ENCODE measurements at places on chromosomes 7 and 10.

- DNase-seq, result peak; percentile 90
Observed at GRCh38 chr10:96642973-96643372, 56.2 kb upstream of the TM9SF3 start.

- no peak for DNase-seq
Observed at GRCh38 chr7:75869776-75870379, 9.0 kb upstream of the RHBDD2 start.

- DNase-seq, result peak; percentile 80
Observed at GRCh38 chr10:97025613-97026242, 160.0 kb downstream of the SLIT1 start.

- DNase-seq, result peak; percentile 60
Observed at GRCh38 chr7:25894002-25894901, 257.7 kb upstream of the NFE2L3 start.

DNA sequence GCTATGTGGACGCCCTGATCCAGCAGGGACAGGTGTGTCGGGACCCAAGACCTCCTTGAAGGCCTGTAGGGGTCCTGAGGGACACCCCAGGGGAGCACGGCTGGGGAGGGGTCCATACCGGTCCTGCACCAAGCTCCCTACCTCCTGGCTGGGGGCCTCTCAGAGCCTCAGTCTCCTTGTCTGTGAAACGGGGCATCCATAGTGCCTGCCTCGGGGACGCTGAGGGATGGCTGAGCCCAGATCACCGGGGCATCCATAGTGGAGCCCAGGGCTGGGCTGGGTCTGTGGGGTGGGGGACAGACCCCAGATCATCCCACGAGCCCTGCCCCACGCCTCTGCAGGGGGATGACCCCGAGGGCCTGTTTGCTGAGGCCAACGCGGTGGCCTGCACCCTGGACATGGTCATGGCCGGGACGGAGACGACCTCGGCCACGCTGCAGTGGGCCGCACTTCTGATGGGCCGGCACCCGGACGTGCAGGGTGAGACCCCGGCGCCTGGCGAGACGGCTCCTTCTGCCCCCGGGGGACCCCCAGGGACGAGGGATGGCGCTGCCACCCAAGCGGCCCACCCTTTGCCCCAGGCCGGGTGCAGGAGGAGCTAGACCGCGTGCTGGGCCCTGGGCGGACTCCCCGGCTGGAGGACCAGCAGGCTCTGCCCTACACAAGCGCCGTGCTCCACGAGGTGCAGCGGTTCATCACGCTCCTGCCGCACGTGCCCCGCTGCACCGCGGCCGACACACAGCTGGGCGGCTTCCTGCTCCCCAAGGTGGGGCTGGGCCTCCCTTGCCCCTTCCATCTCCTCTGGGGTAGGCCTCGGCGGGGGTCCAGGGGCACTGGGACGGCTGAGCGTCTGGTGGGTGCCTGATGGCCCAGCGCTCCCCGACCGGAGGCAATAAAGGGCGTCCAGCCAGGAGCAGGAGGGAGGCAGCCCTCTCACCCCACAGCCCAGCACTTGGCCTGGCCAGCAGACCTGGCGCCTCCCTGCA, 4.1 kb downstream of the CYP2W1 start:
- no peak for DNase-seq

DNA sequence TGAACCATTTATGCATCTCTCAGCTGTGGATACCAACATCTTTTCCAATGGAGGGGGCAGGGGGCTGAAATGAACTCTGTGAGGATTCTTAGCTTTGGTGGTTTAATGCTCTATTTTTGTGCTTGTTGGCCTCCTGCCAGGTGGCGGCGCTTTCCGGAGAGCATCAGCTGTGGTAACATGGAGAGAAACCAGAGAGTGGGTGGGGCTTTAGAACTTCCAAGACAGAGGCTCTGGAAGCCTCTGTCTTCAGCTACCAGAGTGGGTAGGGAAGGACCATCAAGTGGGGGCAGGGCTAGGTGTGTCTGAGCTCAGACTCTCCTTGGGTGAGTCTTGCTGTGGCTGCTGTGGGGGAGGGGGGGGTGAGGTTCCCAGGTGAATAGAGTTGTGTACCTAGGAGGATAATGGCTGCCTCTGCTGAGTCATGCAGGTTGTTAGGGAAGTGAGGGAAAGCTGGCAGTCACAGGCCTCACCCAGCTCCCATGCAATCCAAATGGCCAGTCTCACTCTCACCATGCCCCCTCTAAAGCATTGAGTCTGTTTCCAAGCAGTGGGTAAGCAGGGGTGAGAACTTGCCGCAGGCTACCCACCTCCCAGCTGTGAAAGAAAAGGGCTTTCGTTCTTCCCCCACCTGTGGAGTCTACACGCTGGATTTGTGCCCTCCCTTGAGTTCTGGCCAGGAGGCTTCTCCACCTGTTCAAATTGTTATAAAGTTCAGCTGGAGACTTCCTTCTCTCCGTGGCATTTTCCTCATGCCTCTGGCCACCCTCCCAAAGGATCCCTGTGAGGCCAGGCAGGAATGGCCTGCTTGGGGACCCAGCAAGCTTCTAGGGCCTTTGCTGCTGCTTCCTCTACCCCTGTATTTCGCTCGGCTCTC, 527.0 kb downstream of the NEBL start:
- no peak for DNase-seq

DNA sequence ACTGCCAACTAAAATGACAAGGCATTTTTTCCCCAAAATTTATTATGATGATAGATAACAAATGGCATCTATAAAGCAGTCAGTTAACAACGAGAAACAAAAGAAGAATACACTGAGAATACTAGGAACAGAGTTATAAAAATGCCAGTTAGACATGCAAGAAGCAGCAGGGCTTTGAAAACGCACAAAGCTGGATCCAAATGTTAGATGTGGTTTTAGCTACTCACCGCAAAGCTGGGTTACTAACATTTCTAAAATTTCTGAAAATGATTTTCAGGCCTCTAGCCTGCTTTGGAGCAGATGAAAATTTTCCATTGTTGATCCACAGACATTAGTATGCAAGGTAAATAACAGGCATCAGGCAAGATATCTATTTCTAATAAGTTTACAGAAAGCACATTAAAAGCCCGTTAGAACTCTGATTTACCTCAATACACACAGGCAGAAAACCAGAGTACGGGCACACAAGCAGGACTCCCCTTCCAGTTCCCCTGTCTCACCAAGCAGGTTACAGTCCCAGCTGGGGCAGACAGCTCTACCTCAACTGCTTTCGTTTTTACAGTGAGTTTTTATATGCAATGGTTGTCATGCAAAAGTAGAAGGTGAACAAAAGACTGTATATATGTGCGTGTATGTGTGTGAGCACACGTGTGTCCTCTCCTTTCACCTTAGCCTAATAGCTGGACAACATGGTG, 37.9 kb downstream of the GLI3 start:
- DNase-seq, result no peak

DNA sequence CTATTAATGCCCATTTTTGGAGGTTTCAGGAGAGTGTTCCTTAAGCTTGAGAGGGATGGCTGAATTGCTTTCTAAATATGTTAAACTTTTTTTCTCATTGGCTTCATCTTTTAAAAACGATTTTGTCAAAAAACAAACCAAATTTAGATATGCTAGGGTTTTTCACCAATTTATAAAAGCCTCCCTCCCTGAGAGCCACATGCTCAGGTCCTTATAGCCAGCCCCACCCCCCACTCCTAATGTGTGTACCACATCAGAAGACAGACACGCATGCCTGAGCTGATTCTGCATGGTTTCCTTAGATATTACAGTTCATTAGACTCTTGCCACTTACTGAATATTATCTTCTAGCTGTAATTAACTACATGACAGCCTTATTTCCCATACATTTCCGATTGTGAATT, 2.0 kb downstream of the CUL1 start:
- peak; percentile 70 for DNase-seq

GRCh38 chr7:142511801-142512200, 237.5 kb upstream of the PRSS1 start:
- DNase-seq, result no peak

- peak; percentile 14 for DNase-seq
Observed at GRCh38 chr7:141333459-141333858, 217.8 kb upstream of the AGK start.

DNA sequence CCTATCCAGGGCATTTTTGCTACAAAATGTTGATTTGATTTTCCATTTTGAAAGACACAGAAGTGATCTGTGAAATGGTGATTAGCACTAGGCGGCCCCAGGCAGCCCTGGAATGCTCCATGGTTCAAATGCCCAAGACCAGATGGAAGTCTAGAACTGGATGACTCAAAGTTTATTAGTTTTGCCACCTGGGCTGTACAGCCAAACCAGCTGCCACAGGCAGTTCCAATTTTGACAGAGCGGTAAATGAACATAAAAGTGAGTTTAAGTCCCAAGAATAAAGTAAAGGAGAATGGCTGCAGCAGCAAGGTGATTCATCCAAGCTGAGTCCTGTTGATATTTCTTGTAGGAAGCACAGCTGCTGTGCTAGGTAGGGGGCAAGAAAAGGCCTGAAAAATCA, 180.5 kb downstream of the SUGCT start:
- DNase-seq, result no peak

- no peak for DNase-seq
Observed at GRCh38 chr7:97026715-97027426, 2.2 kb upstream of the DLX5 start.

DNA sequence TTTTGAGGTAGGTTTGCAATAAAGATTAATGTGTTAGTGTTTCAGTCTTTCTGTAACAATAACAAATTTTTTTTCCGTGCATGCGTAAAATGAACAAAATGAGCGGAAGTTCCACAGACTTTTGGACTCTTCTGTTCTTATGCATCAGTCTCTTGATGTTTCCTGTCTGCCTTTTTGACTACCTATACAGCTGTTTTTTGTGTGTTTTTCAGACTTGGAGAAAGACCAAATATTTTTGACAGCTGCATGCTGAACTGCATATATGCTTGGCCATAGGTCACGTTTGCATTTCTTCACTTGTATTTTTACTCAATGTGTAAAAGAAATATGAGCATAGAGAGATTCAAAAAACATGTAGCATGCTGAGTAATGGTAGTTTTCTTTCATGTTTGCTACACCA, 119.3 kb downstream of the BBS9 start:
- no peak for DNase-seq

GRCh38 chr10:27558612-27559020, 54.5 kb downstream of the RAB18 start:
- peak; percentile 55 for DNase-seq

DNA sequence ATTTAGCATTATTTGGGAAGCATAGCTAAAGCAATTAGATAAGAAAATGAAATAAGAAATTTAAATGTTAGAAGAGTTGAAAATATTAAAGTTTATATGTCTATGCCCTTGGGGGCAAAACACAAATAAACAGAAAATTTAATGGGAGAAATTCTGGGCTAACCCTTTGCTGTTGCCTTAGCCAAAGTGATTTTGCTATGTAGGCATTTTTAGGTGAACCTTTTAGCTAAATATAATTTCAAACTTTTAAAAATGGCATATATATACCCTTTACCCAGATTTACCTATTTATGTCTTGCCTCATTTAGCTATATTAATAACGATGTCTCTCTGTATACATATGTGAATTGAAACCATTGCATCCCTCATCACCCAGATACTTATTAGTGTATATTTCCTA, 20.1 kb downstream of the NFE2L3 start:
- no peak for DNase-seq

DNA sequence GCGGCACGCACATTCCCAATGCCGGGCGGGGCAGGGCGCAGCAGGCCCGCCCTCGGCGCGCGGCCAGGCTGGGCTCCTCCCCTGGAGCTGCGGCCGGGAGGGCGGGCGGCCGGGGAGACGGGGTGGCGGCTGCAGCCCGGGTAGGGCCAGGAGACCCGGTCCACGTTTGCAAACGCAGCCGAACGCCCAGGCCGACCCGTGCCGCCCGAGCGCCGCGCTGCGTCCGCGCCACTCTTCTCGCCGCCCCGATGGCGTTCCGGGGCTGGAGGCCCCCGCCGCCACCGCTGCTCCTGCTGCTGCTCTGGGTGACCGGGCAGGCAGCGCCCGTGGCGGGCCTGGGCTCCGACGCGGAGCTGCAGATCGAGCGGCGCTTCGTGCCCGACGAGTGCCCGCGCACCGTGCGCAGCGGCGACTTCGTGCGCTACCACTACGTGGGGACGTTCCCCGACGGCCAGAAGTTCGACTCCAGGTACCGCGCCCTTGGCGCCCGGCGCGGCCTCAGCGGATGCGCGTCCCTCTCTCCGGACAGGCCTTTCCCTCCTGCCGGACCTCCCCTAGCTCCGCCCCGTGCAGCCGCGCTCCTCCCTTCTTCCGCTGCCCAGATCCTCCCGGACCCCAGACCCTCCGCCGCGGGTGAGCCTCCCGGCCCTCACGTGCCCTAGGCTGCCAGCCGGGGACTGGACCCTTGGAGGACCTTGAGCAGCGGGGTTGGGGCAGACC, at the start of gene FKBP9:
TSS of gene FKBP9 (plus strand) at position 115 of the 720 bp plus-strand sequence. CDS start at position 249, 134 bp downstream.
- DNase-seq, result peak; percentile 87

DNA sequence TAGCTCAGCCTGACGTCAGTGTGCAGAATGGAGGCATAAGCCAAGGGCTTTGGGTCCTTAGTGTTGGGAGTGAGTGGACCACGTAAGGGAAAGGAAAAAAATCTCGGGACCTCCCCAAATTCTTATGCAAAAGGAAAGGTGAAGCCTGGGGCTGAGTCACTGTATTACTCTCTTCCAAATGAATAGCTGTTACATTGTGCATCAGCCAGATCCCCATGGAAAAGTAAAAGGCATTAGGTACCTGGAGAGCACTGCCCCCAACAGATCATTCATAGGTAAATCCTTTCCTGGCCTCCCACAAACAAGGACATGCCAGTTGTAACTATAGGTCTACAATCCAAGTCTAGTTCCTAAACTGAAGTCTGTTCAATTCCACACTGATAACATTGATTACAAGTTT, 170.5 kb downstream of the C1GALT1 start:
- DNase-seq, result no peak

DNA sequence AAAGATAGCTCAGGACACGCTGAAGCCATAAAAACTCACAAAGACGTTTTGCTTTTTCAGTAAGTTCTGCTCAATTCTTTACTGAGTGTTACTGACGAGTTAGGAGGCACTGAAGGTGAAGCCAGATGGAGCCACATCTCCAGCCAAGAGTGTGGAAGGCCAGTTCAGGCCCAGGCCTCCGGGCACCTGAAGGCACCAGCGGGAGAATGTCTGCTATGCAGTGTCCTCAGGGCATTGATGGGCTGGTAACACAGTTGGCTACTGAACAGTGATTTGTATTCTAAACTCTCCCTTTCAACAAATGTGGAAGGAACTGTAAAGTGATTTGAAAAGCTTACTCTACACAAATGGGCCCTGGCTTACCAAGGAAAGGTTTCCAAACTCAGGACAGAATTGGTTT, 64.8 kb upstream of the SVIL start:
- no peak for DNase-seq

DNA sequence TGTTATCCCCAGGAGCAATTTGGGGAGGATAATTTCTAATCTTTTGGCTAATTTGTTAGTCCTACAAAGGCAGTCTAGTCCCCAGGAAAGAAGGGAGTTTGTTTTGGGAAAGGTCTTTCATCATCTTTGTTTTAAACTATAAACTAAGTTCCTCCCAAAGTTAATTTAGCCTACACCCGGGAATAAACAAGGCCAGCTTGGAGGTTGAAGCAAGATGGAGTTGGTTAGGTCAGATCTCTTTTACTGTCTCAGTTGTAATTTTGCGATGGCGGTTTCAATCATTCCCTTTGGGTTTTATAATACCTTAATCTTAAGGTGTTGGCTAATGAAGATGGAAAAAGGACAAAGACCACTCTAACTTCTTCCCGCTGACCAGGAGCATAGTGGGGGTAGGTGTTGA, 166.4 kb upstream of the NAMPT start:
- DNase-seq, result no peak

- DNase-seq, result no peak
Observed at GRCh38 chr10:131810805-131811629, 89.8 kb upstream of the PPP2R2D start.

Measured in NB4 (cell line).